ENCODE measurements at places on chromosomes 1 and 21. TPM values are rescaled to one million over a fixed set of nuclear protein-coding genes. Genes with fewer than 3 reads are reported as not detected.
A peak's percentile ranks its signal among the peaks of the same experiment; 100 is the strongest.

DNA sequence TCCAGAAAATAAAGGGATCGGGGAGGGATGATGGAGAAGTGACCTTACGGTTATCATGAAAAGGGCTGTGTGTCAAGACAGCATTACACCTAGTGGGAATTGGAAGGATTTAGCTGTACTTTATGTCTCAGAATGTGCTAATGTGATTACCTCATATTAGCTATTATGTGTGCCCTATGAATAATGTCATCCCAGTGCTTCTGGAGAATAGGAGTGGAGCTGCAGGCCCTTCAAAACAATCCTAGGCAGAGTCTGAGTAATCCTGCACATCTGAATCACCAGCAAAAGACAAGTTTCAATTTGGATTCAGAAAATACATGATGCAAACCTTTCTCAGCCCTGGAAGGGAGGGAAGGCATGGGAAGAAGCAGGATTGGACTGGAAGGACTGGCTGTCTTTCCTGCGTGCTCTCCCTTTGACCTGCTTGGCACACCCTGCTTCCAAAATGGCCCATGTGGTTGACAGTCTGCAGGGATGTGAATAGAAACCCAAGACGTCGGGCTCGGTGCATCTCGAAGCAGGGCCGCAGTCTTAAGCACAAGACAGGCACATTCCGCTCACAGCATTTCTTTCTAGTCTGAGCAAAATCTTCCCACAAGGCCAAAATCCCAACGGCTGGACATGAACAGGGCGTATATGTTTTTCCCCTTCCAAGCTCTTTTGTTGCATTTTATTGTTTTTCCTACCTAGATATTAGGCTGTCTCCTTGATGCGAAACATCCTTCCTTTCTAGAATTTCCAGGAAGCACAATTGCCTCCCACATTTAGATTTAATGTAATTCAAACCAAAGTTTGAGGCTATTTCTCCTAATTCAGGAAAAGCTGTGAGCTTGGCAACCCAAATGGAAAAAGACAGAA is 54.3 kb upstream of the TARBP1 start:
- H3K36me3 ChIP-seq: no peaks in the 10 kb centered on the region
- no peak overlapping the region for H3K4me3 ChIP-seq
- H3K27me3 ChIP-seq: no peaks in the 10 kb centered on the region
- DNase-seq: no peak
- H3K27ac ChIP-seq: no peak overlapping the region

- no peak overlapping the region for H3K27ac ChIP-seq
- no peak overlapping the region for H3K4me3 ChIP-seq
Measured at GRCh38 chr21:28770867-28771661, 221.6 kb downstream of the LTN1 start.

- no peaks in the 10 kb centered on the region for H3K4me1 ChIP-seq
- no peaks in the 10 kb centered on the region for H3K27me3 ChIP-seq
- no peak overlapping the region for H3K4me3 ChIP-seq
- no peak overlapping the region for H3K27ac ChIP-seq
- no peak for DNase-seq
Measured at GRCh38 chr1:59506952-59507351, 210.1 kb downstream of the FGGY start.

DNA sequence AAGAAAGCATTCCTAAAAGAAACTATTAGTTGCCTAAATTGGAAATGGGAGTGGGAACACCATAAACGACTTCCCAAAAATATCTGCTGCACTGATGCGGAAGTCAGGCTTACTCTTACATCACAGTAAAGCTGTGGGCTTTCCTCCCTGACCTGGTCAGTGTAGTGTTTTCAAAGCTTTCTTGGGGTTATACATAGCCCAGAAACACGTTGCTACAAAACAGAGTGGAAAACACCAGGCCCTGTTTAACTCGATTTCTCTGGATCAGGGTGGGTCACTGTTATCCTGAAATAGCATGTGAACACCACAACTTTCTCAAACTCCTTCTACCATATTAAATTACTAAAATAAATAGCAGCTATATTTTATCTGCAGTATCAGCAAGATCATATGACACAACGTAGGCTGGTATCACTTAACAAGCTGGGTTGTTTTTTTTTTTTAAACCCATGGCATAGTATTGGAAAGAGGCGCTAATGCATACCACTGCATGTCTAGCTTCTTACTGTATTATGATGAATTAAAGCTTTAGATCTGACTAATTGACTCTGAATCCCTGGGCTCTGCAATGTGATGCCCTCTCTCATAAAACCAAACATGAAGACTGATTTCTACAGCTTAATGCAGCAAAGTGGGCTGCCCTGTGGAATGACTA is 184.6 kb downstream of the TGFB2 start:
- no peak overlapping the region for H3K4me3 ChIP-seq
- no peaks in the 10 kb centered on the region for H3K36me3 ChIP-seq
- H3K27ac ChIP-seq: no peak overlapping the region

DNA sequence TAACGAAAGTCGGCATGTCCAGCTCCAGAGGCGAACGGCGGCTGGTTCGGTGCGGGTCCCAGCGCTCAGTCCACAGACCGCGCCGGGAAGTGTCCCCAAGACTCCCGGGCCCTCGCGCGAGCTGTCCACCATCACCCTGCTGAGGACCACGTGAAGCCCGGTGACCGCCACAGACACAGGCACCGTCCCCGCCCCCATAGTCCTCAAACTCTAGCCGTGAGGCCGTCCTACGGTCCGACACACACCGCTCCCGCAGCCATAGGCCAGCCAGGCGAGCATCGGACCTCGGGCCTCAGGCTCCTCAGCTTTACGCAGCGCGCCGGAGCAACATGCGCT is 535 bp downstream of the SETD4 start:
- H3K4me1 ChIP-seq: peaks cover 15% of the 10 kb centered on the region
- peak overlapping the region; percentile 85 for H3K4me3 ChIP-seq
- H3K27me3 ChIP-seq: no peaks in the 10 kb centered on the region
- peaks cover 33% of the 10 kb centered on the region for H3K36me3 ChIP-seq

DNA sequence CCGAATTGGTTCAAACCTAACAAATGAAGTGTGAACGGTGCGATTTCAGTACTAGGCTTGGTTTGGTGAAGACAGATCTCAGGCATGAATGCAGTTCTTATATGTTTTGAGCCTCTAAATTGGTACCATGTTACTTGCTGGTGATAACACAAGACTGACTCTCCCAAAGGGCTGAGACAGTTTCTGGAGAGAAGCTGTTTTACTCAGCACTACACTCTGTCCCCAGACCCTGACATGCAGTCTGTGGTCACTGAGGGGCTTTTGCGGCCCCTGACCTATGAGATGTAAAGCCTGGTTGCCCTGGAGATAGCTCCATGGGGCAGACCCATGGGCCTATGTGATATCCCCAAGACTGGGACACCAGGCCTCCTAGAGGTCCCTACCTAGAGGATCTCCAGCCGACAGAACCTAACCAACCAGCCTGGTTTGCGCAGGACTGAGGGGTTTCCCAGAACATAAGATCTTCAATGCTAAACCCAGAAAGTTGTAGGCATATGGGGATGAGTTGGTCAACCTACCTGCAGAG is 19.4 kb upstream of the FOXE3 start:
- no peak overlapping the region for H3K4me3 ChIP-seq
- H3K36me3 ChIP-seq: no peaks in the 10 kb centered on the region
- H3K27me3 ChIP-seq: no peaks in the 10 kb centered on the region
- H3K27ac ChIP-seq: no peak overlapping the region
- DNase-seq: no peak

- DNase-seq: no peak
- no peaks in the 10 kb centered on the region for H3K27me3 ChIP-seq
- H3K36me3 ChIP-seq: no peaks in the 10 kb centered on the region
- no peak overlapping the region for H3K27ac ChIP-seq
Measured at GRCh38 chr1:150406483-150406882, 42.5 kb downstream of the RPRD2 start.

DNA sequence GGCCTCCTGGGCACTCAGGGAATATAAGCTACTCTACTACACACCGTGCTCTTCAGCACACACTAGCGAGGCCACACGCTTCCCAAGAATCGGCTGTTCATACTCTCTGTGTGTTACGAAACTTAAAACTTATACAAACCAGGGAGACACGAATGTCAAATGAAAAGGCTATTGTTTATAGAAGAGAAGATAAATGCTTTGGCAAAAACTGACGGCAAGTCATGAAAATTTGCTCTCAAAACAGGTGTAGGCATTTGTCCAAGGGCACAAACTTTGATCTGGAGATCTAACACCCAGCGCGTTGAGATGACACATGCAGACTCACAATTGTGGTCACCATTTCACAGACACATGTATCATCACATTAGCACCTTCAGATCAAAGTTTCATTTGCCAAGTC is 46.1 kb downstream of the USP48 start:
- H3K4me3 ChIP-seq: no peak overlapping the region
- H3K27me3 ChIP-seq: no peaks in the 10 kb centered on the region
- H3K27ac ChIP-seq: no peak overlapping the region
- H3K36me3 ChIP-seq: peaks cover 32% of the 10 kb centered on the region
- no peaks in the 10 kb centered on the region for H3K4me1 ChIP-seq

DNA sequence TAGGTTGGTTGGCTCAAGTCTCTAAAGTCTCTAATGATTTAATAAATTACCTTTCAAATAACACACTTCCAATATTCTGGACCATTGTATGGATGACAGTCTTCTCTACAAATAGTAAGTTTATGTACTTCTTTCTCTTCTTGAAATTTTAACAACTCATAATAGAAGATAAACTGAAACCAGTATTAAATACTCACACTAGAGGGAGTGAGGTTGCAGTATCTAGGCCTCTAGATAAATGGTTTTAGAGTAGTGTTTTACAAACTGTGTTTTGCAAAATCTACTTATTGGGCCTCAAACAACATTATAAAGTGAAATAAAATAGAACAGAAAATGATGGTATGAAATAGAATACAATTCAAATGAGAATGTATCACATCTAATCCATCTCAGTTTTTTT is 479.9 kb upstream of the BRINP3 start:
- no peak overlapping the region for H3K27ac ChIP-seq
- no peaks in the 10 kb centered on the region for H3K36me3 ChIP-seq
- H3K27me3 ChIP-seq: no peaks in the 10 kb centered on the region
- DNase-seq: no peak

GRCh38 chr1:27136998-27137542 is 17.9 kb downstream of the SLC9A1 start:
- peak overlapping the region; percentile 94 for H3K27ac ChIP-seq
- no peaks in the 10 kb centered on the region for H3K36me3 ChIP-seq
- peaks cover 30% of the 10 kb centered on the region for H3K4me1 ChIP-seq
- peak; percentile 88 for DNase-seq

- H3K36me3 ChIP-seq: no peaks in the 10 kb centered on the region
- DNase-seq: no peak
- no peak overlapping the region for H3K4me3 ChIP-seq
- H3K27ac ChIP-seq: no peak overlapping the region
Measured at GRCh38 chr1:233442026-233442780, 114.7 kb downstream of the MAP3K21 start.

The HAO2 gene
- total RNA-seq: not detected

The DEGS1 gene
- total RNA-seq: 28.6 TPM

The BRINP2 gene
- total RNA-seq: not detected

The SPATA6 gene
- 6.1 TPM for total RNA-seq

The ABCG1 gene
- 14.7 TPM for total RNA-seq

The GIPC2 gene
- total RNA-seq: not detected

The XKR8 gene
- 15.5 TPM for total RNA-seq

The FAM151A gene
- not detected for total RNA-seq

The SAMD11 gene
- total RNA-seq: not detected
